ENCODE measurements at places on chromosomes 13 and 19.

GRCh38 chr19:21947775-21948174 lies 63.0 kb downstream of the ZNF208 start:
- DNase-seq, result no peak

DNA sequence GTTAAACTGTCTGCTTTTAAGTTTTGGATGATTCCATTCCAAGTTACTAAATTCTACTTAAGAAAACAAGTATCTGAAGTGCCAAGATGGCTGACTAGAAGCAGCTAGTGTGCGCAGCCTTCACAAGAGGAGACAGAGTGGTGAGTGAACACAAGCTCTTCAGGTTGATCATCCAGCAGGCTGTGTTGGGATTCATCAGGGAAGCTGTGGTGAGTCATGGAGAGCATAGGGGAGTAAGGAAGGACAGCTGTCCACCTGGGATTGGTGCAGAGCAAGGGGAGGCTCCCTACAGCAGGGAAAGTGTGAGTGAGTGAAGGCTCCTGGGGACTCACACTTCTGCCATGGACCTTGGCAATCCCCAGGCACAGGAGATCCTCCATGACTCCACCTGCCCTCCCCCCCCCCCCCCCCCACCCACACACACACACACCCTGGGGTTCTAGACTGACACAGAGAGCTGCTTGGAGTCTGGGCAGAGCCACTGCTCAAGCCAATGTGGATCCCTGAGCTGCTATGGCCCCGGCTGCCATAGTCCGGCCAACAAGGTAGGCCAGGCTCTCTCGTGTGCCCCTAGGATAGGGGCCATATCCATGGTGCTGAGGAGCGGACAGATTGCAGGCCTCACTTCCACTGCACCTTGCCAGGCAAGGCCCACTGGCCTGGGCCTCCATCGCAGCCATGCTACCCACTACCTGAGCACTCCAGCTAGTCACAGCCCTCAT lies 23.5 kb downstream of the SLC25A15 start:
- DNase-seq, result no peak

- no peak for DNase-seq
Measured at GRCh38 chr13:35526577-35526976, 50.1 kb upstream of the MAB21L1 start.

DNA sequence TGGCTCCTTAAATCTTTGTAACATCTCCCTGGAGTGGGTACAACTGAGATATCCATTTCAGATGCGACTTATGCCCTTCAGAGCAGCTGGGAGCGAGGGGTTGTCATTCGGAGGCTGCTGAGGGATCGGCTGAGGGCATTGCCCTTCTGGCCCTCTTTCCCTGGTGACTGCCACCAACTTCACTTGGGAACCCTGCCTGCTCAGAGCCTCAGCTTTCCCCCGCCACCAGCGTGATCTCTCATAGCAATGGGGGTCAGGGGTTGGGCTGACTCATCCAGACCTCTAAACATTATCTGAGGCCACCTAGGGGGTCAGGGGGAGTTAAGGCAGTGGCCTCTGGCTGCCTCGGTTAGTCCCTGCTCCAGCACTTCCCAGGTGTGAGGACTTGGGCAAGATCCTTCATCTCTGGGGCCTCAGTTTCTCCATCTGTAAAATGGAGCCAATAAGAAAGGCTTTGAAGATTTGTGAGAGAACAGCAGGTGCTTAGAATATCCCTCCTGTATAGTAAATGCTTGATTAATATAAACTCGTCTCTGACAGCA lies 1.1 kb downstream of the PRX start:
- no peak for DNase-seq

- no peak for DNase-seq
Measured at GRCh38 chr19:15782211-15782610, 5.2 kb upstream of the OR10H5 start.

- no peak for DNase-seq
Measured at GRCh38 chr19:46355234-46356148, 8.6 kb downstream of the PPP5C start.

DNA sequence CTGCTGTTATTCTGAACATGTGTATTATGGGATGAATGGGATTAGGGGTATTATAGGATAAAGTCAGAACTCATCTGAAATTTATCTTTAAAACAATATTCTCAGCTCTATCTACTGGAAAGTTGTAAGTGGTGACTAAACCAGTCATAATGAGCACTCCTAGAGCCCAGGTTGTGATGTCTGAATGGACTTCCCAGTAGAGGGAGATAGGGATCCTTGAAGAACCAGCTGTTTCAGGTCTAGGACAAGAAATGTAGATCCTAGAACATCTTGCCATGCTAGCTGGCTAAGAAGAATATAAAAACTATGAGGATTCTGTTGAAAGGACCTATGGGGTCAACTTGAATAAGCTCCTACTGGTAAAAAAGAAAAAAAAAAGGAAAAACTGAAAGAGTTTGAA lies 310.8 kb downstream of the SLC7A1 start:
- DNase-seq, result no peak

GRCh38 chr19:55005684-55006488 lies 32.2 kb downstream of the GP6 start:
- DNase-seq, result no peak

DNA sequence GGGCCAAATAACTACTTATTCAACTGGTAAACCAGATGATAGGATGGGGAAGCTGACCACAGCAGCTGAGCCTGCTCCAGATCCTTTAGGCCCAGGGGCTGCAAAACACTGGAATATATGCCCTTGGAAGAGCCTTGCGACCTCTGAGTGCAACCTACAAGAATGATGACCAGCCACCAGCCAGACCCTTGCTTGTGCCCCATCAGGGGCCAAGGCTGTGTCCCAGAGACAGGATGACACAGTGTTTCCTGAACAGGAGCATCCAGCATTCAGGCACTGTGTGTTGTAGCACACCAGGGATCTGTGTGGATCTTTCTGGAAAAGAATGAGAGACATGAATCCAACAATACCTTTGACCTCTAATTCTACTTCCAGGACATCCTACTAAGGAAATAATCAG lies 14.5 kb downstream of the GJA3 start:
- DNase-seq, result no peak

DNA sequence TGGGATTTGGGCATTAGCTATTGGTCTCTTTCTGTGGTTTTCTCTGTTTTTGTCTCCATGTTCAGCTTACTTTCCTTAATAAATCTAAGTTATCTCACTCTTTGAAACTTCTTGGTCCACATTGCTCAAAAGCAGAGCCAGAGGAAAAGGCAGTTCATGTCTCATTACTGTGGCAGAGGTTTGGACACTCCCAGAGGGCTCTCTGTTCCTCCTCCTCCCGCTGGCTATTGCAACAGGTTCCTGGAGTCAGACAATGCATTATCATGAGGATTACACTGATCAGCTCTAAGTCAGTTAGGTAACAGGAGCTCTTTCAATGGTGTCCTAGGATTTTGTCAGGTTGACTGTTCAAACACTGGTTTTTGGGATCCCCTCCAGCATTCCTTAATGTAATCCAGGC lies 298.8 kb downstream of the NDFIP2 start:
- no peak for DNase-seq

DNA sequence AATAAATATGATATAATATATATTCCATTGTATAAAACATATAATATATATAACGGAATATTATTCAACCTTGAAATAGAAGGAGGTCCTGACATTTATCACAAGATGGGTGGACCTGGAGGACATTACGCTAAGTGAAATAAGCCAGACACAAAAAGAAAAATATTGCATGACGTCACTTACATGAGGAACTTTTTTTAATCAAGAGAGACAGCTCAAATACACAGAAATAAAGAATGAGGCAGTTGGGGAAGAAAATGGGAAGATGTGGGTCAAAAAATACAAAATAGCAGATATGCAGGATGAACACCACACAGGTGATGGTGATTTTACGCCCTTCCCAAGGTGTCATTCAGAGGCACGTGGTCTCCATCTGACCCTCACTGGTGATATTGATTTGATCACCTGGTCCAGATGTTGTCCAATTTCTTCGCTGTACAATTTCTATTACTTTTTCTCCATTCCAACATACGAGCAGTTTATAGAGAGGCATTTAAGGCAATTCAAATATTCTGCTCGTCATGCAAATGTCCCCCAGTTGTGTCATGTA lies 513 bp upstream of the ZNF317 start:
- DNase-seq, result no peak

- no peak for DNase-seq
Measured at GRCh38 chr13:27401210-27401609, 23.2 kb upstream of the GTF3A start.

DNA sequence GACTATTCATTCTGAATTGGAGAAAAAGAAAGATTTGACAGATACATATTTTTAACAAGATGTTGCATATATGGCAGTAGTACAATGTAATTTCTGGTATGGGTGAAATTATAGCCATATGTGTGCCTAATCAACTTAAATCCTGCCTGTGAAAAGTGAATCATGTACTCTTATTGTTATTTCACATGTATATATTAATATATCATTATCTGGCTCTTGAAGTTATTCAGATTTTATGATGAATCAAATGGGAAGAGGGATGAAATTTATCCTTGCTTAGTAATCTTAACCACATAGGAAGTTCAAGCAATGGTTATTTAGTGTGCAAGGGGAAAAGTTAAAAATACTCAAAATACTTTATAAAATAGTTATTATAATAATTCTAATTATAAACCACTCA lies 80.5 kb downstream of the GPC6 start:
- no peak for DNase-seq
